Neural progenitor cell (in vitro differentiated cells): ENCODE measurements at places on chromosomes 6 and 20. TPM values are rescaled to one million over a fixed set of nuclear protein-coding genes. Genes with fewer than 3 reads are reported as not detected.

The HLA-DQA1 gene
- not detected in 2 replicates for total RNA-seq

The FAM83B gene
- total RNA-seq = 5.3 and 6.3 TPM in 2 replicates

The CRISP3 gene
- not detected in 2 replicates for total RNA-seq

The MOCS1 gene
- 11.3 and 17.9 TPM in 2 replicates for total RNA-seq

The DEFB115 gene
- total RNA-seq = not detected in 2 replicates

The MYT1 gene
- total RNA-seq = 1.2 and 1.5 TPM in 2 replicates

The GTSF1L gene
- total RNA-seq = not detected in 2 replicates

- no peak for DNase-seq
- peaks cover 67% of the 10 kb centered on the region for H3K27me3 ChIP-seq
- H3K27ac ChIP-seq = no peak overlapping the region
- H3K4me3 ChIP-seq = no peak overlapping the region
- H3K36me3 ChIP-seq = no peaks in the 10 kb centered on the region
Observed at GRCh38 chr6:19317431-19317986, 519.7 kb upstream of the ID4 start.

DNA sequence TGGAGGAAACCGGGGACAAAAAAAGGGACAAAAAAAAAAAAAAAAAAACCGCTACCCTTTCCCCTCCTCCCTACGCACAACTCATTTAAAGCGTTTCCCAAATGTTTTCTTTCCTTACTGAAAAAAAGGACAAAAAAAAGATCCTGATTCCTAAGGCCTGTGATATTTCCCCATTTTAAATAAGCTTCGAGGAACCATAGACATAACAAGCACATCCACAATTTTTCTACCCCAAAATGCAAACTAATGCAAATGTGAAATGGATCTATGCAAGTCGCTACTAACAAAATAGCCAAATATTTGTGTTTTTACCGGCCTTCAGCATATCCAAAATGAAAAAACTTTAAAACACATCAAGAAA lies 1.4 kb upstream of the ZNF217 start:
- H3K36me3 ChIP-seq = no peaks in the 10 kb centered on the region
- no peak overlapping the region for H3K27ac ChIP-seq
- DNase-seq = no peak
- H3K4me3 ChIP-seq = peak overlapping the region; percentile 79
- peaks cover 42% of the 10 kb centered on the region for H3K4me1 ChIP-seq

DNA sequence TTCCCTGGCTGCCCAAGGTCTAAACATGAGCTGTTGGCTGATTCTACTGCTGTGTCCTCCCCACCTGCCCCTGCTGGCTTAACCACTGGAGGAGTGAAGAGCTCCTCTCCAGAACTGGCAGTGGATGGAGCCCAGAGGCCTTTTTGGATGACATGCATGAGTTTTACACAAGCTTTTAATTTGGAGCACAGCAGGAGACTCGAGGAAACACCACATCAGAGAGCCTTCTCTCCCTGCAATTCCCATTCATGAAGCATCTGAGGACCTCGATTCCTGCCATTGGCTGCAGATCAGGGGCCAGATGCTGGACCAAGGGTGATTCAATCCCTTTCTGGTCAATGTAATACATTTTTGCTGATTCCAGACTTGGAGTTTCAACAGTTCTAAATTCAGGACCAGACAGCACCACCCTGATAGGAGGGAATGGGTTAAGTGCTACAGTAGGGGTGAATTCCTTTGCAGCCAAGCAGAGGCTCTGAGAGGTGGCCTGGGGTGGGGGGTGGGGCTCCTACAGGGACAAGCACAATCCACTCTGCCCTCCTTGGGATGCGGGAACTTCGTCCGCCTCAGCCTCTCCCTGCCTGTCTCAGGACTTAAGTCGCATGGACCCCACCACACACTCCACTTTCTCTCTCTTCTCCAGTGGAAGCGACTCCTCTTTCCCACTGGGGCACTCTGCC lies 599 bp upstream of the PSORS1C1 start:
- peaks cover 17% of the 10 kb centered on the region for H3K4me1 ChIP-seq
- H3K36me3 ChIP-seq = no peaks in the 10 kb centered on the region
- DNase-seq = no peak
- no peak overlapping the region for H3K4me3 ChIP-seq

DNA sequence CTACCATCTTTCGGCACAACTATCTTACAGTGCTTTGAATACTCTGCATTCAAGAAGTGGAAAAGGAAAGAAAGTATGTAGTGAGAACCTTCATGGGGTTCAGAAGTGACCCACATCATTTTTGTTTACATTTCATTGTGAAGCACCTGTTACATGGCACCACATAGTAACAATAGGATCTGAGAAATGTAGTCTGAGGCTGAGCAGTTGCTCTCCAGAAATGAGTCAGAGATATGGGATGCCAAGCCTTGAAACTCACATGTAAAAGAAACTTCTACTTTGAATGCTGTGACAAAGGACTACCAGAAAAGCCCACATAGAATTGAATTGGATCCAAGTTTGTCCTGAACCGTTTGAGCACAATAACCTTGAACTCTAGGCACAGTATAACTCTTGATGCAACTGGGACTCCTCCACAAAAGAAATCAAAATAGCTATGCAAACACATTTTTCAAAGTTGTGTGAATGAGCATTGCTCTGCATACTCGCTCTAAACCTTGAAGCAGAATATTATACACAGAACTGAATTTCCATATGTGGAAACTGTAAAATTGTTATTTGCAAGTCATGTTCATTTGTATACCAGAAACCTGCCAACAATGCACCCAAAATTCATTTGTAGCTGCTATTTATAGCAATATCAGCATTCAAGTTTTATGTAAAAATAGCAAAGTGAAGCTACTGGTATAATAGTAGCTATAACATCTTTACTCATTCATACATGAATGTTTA lies 400.9 kb upstream of the POU3F2 start:
- no peak for DNase-seq
- H3K4me3 ChIP-seq = no peak overlapping the region

GRCh38 chr6:28711788-28712341 lies 186.2 kb downstream of the GPX5 start:
- no peaks in the 10 kb centered on the region for H3K36me3 ChIP-seq
- no peak overlapping the region for H3K4me3 ChIP-seq
- no peak for DNase-seq
- peaks cover 51% of the 10 kb centered on the region for H3K27me3 ChIP-seq
